Stimulated activated CD4-positive, alpha-beta T cell treated with anti-CD3 and anti-CD28 coated beads, Interleukin-1b, Interleukin-23, amount 100 ng/mL, for 24 hours (primary cell): ENCODE measurements at places on chromosomes 1 and 21.

GRCh38 chr1:36411674-36412648, 14.3 kb upstream of the LSM10 start:
- DNase-seq: peak; percentile 19

DNA sequence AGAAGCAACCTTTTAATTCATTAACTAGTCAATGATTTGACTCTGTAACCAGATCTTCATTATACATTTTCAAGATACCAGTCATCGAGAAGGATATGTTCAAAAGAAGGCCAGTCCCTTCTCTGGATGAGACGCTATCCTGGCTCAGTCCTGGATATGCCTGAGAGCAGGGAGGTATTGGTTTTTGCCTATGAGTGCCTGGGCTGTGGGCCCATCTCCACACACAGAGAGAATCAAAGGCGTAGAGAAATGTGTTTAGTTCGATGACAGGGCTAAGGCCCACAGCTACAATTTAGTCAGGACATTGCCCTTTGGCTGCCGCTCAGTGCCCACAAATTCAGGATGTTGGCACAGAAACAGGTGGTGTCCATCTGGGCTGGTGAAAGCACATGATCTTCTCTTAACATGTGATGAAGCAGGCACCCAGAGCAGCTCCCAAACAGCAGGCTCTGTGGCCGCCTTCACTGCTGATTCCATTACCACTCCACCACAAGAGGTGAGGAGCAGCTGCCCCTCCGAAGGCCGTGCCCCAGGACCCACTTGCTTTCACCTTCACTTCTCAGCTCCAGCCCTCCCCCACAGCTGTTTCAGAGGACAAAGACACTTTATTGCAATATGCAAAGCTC, 24.7 kb downstream of the ACKR1 start:
- no peak for DNase-seq

DNA sequence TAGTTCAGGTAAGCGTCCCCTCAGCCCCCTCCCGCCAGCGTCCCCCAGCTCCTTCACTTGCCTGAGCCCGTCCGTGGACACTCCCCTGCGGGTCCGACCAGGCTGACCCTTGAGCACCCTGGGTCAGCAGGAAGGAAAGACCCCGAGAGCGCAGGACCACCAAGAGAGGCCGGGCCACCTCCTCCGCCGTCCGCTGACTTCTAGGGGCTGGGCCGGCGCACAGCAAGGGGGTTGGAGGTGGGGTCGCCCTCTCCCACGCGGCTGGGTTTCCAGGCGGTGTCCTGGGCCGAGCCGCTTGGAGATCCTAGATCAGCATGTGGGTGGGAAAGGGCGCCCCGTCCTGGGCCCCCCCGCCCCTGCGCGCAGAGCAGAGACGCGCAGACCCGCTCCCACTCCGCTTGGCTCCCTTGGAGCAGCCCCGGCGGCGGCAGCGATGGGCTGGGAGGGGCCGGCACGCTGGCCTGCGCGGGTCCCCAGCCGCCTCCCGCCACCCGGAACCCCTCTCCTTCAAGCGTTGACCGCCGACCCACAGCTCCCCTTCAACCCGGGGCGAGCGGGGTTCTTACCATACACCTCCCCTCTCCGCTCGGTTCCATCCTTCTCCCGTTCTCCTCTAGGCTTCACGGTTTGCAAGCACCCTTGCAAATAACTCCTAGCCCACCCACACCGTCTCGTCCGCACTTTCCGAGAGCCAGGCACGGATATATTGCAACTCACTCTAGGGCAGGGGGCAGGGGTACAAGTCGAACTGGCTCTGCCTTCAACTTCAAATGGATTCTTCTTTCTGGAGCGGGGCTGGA, 7.5 kb downstream of the KNCN start:
- DNase-seq: no peak

GRCh38 chr1:32232558-32233304, 10.5 kb downstream of the EIF3I start:
- no peak for DNase-seq

- DNase-seq: no peak
Observed at GRCh38 chr1:50265790-50266314, 157.1 kb downstream of the ELAVL4 start.

DNA sequence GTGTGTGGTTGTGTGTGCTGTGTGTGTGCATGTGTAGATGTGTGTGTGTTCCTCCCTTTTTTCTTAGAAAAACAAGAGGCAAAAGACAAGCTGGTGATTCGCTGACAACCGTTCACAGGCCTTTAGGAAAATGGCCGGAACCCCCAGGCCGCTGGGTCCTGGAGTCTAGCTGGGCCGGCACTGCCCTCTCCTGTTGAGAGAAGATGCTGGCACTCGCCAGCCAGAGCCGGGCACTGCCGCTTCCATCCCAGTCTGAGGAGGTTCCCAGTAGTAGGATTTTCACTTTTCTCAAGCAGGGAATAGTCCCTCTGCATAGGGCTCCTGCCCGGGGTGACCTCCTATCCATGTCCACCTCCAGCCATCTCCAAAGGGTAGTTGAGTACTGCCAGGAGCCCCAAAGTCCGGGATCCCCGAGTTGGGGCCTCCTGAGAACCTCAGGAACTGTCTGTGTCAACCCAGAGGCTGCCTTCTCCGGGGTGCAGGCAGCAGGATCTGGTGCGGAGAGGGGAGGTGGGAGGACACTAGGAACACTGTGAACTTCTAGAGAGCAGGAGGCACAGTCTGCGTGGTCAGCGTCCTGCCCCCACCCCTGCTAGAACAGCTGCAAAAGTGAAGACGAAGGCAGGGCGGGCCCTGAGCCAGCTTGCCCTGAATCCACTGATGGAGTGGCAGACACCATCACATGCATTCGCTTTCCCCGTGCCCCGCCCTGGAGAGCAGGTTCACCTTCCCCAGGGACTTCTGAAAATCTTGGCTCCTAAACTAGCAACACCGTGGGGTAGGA, 44.1 kb upstream of the ARHGEF16 start:
- DNase-seq: no peak

- peak; percentile 39 for DNase-seq
Observed at GRCh38 chr1:205287767-205288559, 33.6 kb downstream of the NUAK2 start.

DNA sequence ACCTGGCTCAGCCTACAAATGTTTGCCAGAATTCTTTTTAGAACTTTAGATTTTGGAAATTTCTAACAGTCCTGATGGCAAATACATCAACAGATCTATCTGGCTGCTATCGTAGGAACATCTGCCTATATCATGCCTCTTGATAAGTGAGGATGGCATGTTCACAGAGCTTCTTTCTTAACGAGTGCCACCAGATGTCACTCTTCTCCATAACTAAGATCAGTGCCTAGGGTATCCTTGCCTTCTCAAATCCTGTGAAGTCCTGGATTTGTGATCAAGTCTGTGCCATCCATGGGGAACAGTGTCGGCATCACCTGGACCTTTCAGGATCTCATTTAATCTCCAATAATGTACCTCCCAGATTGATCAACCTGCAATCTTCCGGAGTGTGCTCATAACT, 36.5 kb upstream of the CD5L start:
- no peak for DNase-seq

GRCh38 chr1:163399001-163399400, 77.2 kb downstream of the NUF2 start:
- no peak for DNase-seq

- no peak for DNase-seq
Observed at GRCh38 chr1:199197695-199198094, 558.9 kb downstream of the PTPRC start.

DNA sequence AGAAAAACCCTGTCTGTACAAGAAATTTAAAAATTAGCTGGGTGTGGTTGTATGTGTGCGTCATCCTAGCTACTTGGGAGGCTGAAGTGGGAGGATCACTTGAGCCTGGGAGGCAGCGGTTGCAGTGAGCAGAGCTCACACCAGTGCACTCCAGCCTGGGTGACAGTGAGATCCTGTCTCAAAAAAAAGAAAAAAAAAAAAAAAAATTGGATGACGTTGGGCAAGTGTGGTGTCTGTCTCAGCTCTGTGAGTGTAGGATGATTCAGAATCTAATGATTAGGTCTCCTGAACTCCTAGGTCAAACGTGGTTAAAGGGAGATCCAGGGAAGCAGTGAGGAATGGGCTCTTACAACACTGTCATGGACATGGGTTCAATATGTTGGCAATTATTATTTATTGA, 435.9 kb downstream of the KIF26B start:
- no peak for DNase-seq

DNA sequence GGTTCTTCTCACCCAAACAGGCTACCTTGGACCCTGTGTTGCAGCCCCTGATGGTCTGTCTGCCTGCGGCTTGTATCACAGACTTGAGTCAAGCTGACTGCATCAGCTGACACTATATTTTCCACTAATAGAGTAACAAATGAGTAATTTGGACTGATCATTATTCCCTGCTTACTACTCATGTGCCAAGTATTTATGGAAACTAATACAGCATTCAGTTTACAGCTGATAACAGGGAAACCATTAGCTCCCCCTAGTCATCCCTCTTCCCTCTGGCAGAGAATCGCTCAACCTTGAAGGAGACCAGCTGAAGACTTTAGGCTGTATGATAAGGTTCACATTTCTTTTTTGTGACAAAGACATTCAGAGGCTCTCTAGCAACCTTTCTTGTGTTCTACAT, 116.6 kb upstream of the SYT6 start:
- no peak for DNase-seq

- no peak for DNase-seq
Observed at GRCh38 chr1:113980110-113980509, 836 bp downstream of the OLFML3 start.

GRCh38 chr1:36691374-36691773, 208.7 kb upstream of the CSF3R start:
- no peak for DNase-seq

DNA sequence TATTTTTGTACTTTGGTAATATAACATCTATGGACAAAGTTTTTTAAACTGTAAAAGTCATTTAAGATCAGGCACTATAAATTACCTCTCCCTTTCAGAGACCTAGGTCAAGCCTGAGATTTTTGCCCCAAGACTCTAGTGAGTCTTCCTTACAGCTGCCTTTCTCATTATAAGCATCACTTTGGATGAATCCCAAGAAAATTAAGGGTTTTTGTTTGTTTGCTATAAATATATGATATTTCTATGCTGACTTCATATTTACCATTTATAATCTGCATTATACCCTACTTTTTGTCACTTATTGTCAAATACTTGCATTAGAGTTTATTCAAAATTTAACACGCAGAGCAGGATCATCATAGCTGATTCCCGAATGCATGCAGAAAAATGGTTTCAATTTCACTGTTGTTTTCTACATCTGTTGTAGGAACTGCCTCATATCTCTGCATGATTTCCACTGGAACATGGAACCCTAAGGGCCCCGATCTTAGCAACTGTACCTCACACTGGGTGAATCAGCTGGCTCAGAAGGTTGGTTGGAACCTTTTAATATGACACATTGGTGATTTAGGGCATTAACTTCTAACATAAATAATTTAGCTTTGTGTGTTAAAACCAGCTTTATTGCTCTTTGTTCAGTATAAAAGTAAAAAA, 150.0 kb downstream of the ADGRL2 start:
- no peak for DNase-seq

DNA sequence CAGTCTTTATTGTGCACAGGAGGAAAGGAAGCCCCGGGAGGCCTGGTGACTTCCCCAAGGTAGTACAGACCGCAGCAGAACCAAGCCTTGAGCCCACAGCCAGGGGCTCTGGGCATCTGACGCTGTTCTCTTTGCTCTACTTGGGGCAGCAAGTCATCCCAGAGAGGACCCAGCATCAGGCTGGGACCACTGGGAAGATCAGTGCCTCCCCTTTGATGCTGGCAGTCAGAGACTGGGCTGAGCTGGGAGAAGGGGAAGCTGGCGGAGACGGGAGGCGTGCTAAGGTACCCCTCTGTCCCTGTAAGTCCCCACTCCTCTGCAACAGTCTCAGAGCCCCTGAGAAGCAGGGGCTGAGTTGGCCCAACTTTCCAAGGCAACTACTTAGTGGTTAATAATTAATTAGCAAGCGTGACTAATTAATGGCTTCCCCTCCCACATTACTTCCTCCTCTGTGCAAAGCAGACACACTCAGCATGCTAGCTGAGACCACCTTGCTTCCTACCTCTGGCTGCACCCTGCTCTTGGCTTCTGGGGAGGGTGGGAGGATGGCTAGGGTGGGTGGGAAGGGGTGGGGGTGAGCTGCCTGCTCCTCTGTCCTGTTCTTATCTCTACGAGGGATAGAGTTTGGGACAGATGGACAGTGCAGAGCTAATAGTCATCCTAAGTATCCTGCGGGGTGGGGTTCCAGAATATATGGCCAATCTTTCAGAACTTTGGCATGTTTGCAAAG, 1.3 kb downstream of the INAVA start:
- no peak for DNase-seq

DNA sequence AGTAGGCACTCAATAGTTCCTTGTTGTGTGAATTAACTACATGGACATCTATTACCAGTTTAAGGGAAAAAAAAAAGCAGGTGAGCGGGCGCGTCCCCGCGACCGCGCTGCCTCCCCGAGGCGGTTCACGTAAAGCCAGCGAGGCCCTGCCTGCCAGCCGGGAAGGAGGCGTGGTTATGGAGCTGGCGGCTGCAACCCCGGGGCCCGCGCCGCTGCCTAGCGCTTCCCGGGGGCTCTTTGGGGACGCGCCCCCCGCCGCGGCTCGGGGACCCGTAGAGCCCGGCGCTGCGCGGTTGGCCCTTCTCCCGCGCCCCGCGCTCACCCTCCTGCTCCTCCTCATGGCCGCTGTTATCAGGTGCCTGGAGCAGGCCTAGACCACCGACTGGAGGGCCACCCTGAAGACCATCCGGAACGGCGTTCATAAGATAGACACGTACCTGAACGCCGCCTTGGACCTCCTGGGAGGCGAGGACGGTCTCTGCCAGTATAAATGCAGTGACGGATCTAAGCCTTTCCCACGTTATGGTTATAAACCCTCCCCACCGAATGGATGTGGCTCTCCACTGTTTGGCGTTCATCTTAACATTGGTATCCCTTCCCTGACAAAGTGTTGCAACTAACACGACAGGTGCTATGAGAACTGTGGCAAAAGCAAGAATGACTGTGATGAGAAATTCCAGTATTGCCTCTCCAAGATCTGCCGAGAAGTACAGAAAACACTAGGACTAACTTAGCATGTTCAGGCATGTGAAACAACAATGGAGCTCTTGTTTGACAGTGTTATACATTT, 2.6 kb upstream of the CC2D1B start:
- DNase-seq: peak; percentile 51

DNA sequence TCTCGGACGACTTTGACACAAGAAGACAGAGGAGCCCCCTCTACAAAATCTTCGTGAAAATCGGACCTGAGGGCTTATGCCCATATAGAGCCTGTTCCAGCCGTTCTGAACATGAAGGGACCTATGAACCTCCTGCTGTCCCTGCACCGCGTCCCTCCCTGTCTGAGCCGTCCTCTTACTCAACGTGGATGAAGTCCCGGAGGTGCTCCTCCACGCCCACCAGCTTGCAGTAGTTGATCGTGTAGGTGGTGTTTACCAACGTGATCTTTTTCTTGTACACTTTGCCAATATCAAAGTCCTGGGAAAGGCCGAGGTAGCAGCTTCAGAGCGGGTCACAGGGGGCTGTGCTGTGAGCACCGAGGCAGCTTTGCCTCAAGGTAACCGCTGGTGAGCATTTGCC, 40.0 kb downstream of the CFAP74 start:
- DNase-seq: no peak

DNA sequence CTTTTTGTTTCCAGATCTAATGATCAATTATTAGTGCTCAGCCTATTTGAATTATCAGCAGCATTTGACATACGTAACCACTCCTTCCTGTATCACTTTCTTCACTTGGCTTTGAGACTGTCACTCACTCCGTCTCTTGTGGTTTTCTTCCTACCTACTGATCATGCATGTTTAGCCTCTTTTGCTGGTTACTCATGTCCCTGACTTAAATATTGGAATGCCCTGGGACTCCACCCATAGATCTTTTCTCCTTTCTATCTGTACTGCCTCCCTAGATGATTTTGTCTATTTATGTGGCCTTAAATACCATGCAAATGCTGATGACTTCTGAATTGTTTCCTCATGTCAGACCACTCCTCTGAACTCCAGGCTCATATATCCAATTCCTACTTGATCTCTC, 57.7 kb upstream of the PDE4B start:
- no peak for DNase-seq
